ENCODE measurements at places on chromosomes 13 and 19.

- peak; percentile 87 for DNase-seq
Observed at GRCh38 chr19:58009666-58010301, 7.2 kb upstream of the ZNF606 start.

- no peak for DNase-seq
Observed at GRCh38 chr13:36736119-36736726, 62.4 kb downstream of the SERTM1 start.

- no peak for DNase-seq
Observed at GRCh38 chr19:38682872-38683392, 35.5 kb downstream of the ACTN4 start.

DNA sequence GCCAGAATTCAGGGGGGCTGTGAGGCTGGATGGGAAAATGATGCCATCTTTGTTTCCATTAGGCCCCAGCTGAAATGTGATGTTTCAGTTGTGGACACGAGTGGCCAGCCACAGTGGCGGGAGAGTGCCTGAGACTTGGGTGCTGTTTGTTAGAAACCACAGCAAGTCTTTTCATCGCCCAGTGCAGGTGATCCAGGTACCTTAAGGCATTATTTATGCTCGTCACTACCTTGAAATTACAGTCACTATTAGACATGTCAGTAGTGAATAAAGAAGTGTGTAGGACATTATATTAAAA, 82.5 kb upstream of the TM9SF2 start:
- no peak for DNase-seq

DNA sequence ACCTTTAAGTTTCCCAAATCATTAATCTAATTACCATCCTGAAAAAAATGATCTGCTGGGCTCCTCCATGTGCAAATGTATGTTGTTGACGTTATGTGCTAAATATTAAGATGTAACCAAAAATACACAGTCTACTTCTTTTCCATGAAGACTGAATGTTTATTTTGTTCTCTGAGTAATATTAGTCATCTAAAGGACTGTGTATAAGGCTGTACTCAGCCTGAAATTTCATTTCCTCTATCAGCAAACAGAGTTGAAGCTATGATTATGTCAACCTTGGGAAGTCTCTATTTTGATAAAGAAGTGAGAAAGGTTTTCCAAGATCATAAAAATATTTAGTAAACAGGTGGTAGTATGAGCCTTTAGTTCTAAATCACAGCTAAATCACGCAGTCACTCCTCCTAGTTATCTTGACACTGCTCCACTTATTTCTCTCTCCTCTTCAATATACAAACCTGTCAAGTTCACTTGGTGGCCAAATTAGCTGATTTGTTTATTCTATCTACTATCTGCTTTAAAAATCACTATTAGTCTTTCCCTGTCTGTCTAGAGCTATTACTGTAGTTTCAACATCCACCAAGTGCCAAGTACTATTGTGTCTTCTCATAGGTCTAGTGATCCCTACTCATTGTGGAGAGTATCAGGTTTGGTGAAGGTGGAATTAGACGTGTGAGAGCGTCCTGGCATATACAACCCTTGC, 211.7 kb upstream of the STARD13 start:
- DNase-seq: no peak

DNA sequence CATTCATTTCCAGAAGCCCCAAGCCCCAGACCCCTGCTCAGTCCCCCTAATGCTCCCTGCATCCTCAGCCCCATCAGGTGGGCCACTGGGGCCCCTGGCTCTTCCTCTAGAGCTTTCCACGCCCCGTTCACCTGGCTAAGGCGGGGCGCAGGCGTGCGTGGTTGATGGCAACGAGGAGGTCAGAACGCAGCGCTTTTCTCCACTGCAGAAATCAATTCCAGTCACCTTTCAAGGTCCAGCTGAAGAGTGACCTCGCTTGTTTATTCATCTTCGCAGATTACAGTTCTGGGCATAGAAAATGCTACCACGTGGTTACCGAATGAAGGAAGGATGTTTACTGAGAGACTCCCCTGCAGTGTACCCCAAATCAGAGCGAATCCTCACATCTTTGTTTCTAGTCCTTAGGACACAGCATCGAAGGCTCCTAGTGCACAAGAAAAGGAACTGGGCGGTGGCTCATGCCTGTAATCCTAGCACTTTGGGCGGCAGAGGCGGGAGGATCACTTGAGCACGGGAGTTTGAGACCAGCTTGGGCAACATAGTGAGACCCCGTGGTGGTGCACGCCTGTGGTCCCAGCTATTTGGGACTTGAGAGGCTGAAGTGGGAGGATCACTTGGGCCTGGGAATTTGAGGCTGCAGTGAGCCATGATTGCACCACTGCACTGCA, 828 bp upstream of the PBX4 start:
- DNase-seq: no peak

- no peak for DNase-seq
Observed at GRCh38 chr13:27593267-27593666, 27.1 kb downstream of the LNX2 start.

GRCh38 chr13:112888238-112889111, 80.5 kb upstream of the MCF2L start:
- DNase-seq: no peak

DNA sequence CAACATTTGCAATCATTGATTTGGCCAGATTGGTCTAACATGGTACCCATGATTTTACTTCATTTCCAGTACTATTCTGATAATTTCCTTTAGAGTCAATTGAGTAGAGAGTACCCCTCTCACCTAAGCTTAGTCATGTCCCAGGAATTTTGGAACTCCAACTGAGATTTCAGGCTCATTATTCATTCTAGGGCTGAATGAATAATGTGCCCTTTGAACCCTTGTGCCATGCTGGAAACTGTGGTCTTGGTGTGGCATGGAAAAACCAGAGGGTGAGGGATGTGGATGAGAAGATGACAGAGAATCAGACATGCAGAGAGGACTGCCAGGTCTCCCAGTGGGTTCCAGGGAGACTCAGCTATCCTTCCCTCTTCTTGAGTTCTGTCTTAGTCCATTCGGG, 30.2 kb downstream of the ITM2B start:
- DNase-seq: no peak

DNA sequence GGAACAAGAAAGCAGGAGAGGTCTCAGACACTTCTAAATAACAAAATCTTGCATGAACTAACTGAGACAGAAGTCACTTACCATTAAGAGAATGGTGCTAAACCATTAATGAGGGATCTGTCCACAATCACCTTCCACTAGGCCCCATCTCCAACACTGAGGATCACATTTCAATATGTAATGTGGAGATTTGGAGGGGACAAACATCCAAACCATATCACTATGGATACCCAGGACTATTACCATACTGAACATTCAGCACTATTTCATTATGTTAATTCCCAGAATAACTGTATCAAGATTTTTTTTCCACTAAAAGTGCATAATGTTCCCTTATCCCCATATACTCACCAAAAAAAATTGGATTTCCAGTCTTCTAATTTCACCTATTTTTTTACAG, 491.8 kb downstream of the LMO7 start:
- DNase-seq: no peak

- no peak for DNase-seq
Observed at GRCh38 chr13:109983447-109983846, 197.1 kb upstream of the IRS2 start.

GRCh38 chr19:19610376-19611202, 7.9 kb downstream of the PBX4 start:
- DNase-seq: no peak

GRCh38 chr13:105773863-105774538, 761.5 kb downstream of the EFNB2 start:
- DNase-seq: no peak

GRCh38 chr19:39553082-39553652, 13.2 kb upstream of the EID2 start:
- no peak for DNase-seq

GRCh38 chr13:113732176-113732960, 26.7 kb upstream of the TMEM255B start:
- no peak for DNase-seq

DNA sequence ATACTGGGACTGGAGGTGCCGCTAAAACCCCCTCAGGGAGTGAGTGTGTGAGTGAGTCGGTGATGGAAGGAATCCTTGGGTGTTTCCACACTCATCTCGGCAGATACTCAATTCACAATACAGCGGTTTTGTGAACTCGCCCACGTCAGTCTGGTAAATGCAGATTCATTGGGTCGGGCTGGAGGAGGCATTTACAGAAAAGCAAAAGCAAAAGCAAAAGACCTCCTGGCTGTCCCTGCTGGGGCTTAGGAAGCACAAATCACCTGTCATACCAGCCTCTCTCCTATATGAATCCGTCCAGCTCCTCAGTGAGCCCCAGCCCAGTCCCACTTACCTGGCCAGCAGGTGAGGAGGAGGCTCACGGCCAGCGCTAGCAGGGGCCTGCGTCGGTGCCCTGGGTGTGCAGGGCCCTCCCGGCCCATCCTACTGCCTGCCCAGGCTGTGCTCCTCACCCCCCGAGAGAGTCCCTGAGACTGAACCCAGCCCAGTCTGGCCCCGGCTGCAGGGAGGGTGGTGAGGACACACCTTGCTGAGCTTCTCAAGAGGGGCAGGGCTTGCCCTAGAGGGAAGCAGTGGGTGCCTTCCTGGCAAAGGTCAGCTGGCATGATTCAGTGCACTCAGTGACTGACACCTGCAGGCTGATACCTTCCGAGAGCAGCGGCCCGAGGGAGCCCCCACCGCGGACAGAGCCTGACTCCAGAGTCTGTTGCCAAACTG, at the start of gene MUC16:
TSS of gene MUC16 (minus strand) at position 475 of the 717 bp plus-strand sequence.
- DNase-seq: no peak

DNA sequence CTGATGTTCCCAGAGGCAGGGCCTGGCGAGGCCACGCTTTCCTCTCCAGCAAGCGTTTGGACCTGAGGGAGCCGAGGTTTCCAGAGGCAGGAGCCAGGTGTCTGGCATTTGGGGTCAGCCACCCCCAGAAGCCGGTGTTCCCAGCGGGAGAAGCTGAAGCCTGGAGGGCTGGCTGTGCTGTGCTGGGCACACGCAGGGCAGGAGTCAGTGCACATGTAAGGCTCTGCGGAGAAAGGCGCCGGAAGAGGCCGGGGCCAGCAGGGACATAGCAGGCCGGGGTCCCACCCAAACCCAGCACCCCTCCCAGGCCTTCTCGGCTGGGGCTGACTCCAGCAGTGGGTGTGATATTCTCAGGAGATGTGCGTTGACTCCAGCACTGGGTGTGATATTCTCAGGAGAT, 31.6 kb downstream of the MCF2L start:
- no peak for DNase-seq

DNA sequence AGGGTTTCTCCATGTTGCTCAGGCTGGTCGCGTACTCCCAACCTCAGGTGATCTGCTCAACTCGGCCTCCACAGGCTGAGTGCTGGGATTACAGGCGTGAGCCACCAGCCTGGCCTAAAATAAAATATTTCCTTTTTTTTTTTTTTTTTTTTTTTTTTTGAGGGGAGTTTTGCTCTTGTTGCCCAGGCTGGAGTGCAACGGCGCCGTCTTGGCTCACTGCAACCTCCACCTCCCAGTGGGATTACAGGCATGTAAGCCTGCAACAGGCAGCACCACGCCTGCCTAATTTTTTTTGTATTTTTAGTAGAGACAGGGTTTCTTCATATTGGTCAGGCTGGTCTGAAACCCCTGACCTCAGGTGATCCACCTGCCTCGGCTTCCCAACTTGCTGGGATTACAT, 4.9 kb downstream of the ZNF506 start:
- no peak for DNase-seq

DNA sequence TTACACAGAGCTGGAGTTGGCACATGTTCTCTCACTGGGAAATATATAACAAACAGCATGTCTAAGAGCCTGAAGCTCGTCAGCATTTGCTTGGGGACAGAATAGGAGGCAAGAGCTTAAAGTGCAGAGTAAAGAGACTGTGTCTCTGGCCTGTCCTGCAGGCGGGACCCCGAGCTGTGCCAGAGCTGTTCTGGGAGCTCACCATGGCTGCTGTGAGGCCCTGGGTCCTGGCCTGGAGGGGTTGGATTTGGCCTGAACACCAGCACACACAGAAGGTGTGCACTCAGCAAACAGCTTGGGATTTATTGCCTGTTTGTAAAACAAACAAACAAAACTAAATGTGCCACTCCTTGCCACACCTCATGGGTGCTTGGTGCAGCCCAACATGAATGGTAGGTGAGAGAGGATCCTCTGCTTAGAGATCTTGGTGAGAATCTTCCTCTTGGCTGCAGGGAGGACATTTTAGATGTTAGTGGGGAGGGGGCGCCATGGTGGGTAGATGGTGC, 60.9 kb downstream of the ERICH6B start:
- no peak for DNase-seq

GRCh38 chr19:54674021-54674617, 11.3 kb downstream of the LILRB4 start:
- DNase-seq: no peak

GRCh38 chr13:33194820-33195692, 90.5 kb downstream of the STARD13 start:
- DNase-seq: no peak

- DNase-seq: no peak
Observed at GRCh38 chr19:6556480-6557195, 25.8 kb downstream of the TNFSF9 start.

DNA sequence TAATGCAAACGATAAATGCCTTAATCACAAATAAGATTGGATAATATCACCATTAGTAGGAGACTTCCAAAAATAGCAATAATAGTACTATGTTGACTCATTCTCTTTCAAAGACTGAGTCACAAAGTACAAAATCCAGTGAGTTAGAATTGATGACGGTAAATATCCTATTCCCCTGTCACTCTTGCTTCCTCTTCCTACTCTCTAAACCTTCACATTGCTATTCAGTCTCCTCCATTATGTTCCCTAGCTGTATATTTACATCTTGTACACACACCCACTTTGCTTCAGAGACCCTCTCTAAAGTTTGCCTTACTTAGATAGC, 26.3 kb upstream of the INTS6 start:
- DNase-seq: no peak

DNA sequence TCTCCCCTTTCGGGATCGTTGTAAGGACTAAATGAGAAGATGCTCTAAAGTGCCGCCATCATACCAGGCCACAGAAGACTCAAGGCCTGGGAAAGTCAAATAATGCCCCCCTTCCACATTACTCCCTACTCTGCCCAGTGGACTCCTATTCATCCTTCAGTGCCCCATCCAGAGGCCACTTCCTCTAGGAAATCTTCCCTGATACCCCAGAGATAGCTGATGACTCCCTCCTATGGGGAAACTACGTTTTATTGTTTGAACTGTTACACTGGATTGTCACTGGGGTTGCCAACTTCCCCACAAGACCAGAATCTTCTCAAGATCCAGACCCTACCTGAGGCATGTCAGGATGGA, 14.2 kb downstream of the MEIS3 start:
- no peak for DNase-seq

GRCh38 chr19:15471639-15472101, 7.3 kb upstream of the RASAL3 start:
- DNase-seq: no peak

GRCh38 chr19:4548238-4548584, 8.4 kb upstream of the LRG1 start:
- DNase-seq: no peak

Measured in left renal cortex interstitium (tissue), 4 donors.